ENCODE measurements at places on chromosomes 6 and 20.

DNA sequence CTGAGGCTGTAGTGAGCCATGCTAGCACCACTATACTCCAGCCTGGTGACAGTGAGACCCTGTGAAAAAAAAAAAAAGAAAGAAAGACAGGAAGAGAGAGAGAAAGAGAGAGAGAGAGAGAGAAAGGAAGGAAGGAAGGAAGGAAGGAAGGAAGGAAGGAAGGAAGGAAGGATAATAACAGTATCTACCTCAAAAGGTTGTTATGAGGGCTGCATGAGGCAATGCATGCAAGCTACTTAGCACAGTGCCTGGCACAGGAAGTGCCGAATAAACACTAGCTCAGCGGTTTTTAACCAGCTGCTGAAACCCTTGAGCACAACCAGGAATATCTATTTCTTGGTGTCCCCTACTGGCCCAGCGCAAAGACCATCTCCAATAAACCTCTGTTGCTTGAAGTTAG is 62.3 kb upstream of the TBC1D7 start:
- ATAC-seq, result no peak

DNA sequence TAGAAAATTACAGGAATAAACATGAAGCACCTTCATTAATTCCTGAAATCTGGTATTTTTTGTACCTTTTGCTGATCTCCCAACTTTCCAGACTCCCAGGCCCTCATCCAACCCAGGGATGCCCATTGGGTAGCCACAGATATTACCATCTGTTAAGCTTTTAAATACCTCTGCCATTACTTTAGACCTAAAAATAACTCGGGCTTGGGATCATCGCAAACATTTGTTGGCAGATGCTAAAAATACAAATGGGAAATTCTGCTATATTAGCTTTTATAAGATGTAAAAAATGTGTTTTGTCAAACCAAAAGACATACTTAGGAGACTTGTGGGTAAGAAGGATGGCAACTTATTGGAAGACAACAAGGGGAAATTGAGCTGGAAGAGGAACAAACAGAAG is 376.1 kb downstream of the CENPW start:
- no peak for ATAC-seq

- no peak for ATAC-seq
Observed at GRCh38 chr6:134961366-134961765, 11.5 kb upstream of the ALDH8A1 start.

DNA sequence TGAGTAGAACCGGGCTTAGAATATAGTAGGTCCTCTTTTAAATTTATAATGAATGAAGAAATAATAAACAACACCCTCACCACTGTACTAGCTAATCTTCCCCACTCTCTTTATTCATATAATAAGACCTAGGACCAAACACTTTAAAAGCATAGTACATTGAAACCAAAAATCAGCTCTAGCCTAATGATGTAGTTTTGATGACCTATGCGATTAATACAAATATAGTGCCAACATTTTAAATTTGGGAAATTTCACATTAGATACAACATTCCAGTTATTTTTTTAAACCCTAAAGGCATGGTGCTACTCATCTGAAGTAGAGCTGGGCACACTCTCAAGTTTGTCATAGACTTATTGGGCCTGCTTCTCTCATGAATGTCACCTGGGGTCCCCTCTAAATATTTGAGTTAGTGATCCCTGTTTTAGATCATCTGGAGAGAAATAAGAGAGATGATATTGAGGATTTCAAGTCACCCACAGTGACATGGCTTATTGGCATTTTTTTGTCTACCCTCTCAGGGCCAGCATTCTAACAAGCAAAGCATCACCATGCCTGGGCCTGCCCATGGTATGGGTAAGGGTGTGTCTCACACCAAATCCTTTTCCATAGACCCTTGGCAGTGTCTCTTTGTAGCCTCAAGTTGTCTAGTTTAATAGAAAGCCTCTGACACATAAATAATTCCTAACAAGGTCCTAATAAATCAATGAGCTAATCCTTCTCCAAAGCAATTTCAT is 319.8 kb downstream of the HIVEP2 start:
- ATAC-seq, result no peak

DNA sequence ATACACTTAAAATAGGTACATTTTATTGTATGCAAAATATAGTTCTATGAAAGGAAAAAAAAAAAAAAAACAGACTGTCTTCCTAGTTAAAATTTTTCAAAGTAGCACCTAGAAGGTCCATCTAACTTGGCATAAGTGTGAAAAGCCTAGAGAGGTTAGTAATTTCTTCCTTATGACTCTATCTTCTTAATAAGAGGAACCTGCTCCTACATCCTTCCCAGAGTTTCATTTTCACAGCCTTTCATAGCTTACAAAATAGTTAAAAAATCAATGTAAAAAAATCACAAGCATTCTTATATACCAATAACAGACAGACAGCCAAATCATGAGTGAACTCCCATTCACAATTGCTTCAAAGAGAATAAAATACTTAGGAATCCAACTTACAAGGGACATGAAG is 28.8 kb downstream of the OGFRL1 start:
- ATAC-seq, result no peak

DNA sequence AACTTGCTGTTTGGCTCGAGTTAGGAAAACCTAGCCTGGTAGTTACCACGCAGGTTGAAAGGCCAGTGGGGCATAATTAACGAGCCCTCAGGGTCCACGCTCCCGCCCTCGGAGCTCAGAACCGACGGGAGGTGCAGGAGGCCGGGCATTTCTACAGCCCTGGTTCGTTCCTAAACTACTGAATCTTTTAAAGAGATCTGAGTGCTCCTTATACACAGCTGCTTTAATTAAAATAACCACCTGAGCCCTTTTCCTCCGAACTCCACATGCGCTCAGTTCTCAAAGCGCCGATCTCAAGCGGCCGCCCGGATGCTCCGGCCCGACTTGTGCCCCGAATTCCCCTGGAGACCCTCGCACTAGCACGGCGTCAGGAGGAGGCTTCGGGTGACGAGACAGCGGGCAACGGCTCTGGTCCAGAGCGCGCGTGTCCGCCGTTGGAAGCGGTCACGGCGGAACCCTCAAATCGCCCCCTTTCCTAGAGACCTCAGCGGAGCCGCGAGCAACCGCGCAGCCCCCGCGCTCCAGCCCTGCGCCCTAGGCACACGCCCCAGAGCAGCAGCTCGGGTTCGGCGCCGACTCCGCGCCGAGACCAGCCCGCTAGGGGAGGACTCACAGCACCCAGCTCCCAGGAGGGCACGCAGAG is 397 bp downstream of the WDR27 start:
- peak; percentile 3 for ATAC-seq

DNA sequence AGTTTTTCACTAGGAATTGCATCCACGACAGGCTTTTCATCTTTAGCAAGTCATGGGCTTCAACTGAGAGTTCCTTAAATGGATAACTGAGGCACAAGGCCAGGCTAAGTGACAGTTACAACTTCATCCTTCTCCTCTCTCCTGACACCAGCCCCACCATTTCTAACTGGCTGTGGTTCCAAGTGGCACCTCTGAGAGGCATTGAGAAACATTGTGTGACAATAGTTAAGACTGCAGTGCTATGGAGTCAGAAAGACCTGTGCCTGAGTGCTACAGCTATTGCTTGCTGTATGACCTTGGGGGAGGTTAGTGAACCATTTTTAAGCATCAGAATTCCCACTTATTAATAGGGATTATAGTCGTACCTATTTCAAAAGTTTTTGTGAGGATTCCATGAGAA is 26.2 kb upstream of the MLIP start:
- ATAC-seq, result no peak

DNA sequence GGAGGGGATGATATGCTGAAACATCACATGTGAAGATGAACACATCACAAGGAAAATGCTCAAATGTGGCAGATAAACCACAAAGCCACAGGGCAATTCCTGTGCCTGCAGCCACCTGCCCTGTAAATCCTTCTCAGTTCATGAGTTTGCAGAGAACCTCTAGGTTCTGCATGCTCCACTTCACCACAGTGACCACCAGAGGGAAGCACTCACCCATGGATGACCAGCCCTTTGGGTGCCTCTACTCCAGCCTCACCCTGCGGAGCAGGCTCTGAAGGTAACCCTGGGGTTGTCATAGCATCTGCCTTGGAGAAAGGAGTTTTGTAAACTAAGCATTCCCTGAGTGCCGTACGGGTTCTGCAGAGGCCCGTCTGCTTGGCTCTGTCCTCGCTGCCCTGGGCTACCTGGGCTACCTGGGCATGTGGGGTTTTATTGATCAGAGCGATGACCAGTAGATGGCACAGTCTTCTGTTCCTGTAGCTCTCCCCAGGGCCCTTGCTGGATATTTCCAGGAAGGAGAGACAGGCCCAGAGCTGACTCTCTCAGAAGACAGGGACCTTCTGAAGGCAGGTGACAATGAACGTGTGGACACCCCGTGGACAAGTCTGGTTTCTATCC is 31.7 kb upstream of the CST1 start:
- ATAC-seq, result no peak

DNA sequence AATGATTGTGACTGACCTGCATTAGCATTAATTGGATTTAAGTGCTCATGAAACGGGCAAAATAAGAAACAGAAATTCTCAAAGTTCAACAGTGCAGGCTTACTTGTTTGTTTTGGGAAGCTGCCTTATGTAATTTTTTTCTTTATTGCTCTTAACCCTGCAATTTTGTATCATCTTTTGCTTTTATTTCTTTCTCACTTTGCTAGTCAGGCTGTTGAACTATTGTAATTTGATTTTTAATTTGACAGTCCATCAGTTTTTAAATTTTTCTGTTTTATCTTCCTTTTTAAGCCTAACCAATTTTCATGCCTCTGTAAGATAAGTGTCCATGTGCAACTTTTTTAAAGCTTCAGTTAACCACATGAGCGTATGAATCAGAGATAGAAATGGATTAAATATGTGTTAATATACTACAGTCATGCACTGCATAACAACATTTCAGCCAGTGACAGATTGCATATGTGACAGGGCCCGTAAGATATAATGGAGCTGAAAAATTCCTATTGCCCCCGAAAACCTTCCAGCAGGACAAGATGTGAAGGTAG is 44.6 kb downstream of the PEX7 start:
- ATAC-seq, result no peak

DNA sequence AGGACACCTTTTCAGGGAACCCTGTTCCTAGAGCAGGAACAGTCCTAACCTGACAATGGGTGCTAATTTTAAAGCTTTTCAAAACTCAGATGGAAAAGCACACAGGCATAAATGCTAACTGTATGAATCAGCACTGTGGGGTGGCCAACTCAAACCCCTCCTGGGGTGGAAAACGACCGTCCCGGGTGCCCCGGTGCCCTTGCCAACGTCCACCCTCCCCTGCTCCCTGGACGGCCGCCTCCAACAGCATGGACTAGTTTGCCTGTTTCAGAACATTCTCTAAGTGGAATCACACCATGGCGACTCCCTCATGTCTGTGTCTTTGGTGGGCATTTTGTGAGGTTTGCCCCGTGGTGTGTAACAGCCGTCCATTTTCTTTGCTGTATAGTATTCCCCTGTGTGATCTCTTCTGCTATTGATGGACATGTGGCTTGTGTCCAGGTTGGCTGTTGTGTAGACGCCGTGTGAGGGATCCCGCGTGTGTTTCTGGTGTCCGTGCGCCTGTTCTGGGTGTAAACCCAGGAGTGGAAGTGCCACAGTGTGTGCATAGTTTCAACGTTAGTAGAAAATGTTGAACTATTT is 5.8 kb downstream of the COL20A1 start:
- ATAC-seq, result no peak

- no peak for ATAC-seq
Observed at GRCh38 chr20:58271606-58272351, 37.7 kb upstream of the RAB22A start.

GRCh38 chr6:145842693-145843546 is 28.3 kb upstream of the FBXO30 start:
- peak; percentile 78 for ATAC-seq

GRCh38 chr6:32604434-32604877 is 14.8 kb upstream of the HLA-DRB1 start:
- no peak for ATAC-seq

GRCh38 chr6:63352544-63353285 is 32.9 kb upstream of the LGSN start:
- peak; percentile 46 for ATAC-seq

- no peak for ATAC-seq
Observed at GRCh38 chr6:13725570-13725969, 13.9 kb upstream of the RANBP9 start.

GRCh38 chr6:167255918-167256553 is 35.1 kb upstream of the UNC93A start:
- no peak for ATAC-seq

- no peak for ATAC-seq
Observed at GRCh38 chr6:138609801-138610430, 110.6 kb upstream of the NHSL1 start.

DNA sequence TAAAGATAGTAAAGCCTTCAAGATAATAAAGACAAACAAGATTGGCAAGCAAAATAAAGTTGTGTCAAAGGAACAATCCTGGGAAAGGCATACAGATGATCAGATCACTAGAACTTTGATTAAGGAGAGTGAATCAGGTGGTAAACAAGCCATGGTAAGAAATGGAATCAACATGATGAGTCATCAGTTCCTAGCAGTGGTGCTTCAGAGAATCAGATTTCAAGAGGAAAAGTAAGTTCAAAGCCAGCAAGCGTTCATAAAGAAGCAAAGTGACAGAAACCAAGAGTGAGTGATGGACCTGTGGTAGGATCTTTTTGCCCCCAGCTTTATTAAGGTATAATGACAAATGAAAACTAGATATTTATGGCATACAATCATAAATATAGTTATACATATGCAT is 340.4 kb downstream of the TPBG start:
- no peak for ATAC-seq

DNA sequence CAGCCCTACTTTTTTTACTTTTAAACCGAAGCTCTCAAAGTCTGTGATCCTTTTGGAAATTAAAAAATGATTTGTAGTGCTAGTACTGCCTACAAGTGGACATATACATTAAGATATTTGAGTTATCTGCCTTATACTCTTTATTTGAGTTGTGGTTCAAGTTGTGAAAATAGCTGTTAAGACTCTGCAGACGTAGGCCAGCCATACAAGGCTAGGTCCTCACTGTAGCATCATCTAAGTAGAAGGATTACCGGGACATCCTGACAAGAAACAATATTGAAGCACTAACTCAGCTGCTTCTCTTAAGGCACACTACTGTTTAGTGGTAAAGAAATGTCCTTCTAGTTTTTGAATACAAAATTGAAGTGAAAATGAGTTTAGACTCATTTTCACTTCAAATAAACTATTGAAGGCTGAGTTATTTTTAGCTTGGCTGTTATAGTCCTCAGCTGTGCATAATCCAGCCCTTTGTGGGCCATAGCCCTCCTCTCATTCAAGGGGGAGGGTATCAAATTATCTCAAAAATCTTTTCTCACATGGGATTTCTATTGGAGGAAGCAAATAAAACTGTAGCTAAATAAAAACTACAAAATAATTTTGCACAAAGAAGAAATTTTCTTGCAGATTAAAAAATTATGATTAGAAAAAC is 68.1 kb downstream of the JAG1 start:
- no peak for ATAC-seq

GRCh38 chr20:43667341-43668132 is 623 bp downstream of the MYBL2 start:
- ATAC-seq, result no peak

DNA sequence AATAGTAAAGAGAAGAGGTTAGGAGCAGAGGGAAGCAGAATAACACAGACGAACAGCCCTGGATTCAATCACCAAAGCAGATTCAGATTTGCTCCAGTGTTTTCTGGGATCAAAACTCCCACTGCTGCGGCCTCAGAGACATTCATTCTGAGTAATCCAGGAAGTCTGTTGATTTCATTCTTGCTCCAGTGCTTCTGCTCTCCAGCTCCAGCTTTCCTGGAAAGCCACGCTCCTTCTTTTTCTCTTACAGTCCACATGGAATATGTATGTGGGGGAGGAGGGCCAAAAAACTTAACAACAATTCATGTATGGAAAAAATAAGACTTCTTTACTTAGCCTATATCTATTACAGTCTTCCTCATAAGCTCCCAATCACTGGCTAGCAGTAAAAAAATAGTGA is 26.4 kb upstream of the UST start:
- no peak for ATAC-seq

- no peak for ATAC-seq
Observed at GRCh38 chr6:15058200-15059061, 187.4 kb upstream of the JARID2 start.

All from gastroesophageal sphincter (tissue), 4 donors.